ENCODE measurements at places on chromosomes 6 and 20.

DNA sequence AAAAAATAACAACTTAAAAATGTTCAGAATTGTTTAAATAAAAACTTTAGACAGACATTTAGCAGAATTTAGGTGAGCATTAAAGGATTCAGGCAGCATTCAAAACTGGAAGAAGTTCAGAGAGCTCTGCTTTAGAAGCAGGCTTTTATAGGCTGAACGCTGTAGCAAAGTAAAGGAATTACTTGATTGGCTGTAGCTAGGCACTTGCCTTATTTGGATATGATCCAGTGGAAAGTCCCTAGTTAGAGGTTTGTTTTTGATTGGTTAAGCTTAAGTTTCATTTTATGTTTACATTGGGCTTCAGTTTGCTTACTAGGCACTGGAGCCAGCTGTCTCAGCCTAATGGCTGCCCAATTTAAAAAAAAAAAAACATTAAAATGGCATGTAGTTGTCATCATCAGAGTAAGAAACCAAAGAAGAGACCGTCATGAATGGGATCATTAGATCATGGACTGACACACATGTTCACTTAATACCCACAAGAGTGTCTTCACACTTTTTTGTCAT is 65.1 kb downstream of the CBFA2T2 start:
- DNase-seq: peak; percentile 90

GRCh38 chr6:116012951-116013350 is 47.7 kb downstream of the FRK start:
- no peak for DNase-seq

DNA sequence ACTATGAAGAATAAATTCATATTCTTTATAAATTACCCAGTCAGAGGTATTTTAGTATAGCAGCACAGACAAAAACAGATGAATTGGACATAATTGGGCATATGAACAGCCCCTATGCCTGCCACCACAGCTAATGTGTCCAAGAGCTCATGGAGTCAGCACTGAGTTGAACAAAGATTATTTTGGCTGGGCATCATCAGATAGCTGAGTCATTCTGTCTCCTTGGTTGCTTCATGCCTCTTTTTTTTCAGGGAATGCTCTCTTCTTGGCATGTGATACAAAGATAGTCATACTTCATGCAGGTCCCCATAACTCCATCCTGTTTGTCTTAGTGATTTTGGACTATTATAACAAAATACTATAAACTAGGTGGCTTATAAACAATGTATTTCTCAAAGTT is 275.6 kb downstream of the TENT5A start:
- DNase-seq: no peak

DNA sequence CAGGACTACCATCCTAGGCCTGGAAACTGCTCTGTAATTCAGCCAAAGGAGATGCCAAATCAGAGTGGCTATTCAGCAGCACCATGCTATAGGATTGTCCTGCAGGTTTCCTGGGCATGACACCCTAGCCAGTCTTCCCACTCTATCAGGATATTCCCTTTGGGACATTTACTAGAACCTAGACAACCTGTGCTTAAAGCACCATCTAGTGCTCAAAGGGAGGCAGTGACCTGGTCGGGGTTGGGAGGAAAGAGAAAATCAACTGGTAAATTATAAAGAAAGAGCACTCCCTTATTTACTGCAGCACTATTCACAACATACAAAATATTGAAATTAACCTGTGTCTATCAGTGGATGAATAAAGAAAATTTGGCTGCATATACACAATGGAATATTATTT is 67.2 kb upstream of the SMLR1 start:
- no peak for DNase-seq

DNA sequence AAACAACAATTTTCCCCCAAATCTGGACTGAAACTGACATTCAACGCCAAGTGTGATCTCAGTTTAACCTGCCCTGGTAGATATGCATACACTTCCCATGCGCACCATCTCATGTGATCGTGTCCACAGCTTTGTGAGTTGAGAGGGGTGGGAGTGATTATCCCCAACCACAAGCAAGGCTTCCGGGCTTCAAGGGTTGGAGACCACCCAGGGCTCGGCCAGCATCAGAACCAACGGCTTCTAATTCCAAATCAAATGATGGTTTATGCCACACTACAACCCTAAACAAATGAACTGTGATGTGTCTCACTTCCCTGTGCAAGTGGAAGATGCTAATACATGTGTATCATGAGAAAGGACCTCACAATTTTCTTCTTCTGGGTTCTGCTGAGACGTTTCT is 515 bp upstream of the TGM3 start:
- no peak for DNase-seq
